COR-L47 (cell line): ENCODE measurements at places on chromosomes 6 and 20.

DNA sequence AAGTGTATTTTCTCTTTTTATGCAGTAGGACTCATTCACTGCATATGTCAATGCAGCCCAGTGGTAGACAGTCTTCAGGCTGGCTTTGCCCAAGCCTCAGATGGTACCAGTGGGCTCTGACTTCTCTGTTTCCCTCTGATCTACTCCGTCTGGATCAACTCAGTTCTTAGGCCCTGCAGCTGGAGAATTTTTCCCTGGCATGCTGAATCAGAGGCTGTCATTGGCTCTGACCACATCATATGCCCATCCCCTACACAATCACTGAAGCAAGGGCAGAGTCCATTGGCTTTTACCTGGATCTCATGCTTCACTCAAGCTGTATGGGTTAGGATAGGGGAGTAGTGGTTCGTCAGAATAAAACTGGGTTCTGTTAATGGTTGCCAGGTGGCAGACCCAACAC is 57.8 kb downstream of the KIZ start:
- DNase-seq: no peak

GRCh38 chr6:147246853-147247635 is 42.8 kb downstream of the STXBP5 start:
- no peak for DNase-seq

DNA sequence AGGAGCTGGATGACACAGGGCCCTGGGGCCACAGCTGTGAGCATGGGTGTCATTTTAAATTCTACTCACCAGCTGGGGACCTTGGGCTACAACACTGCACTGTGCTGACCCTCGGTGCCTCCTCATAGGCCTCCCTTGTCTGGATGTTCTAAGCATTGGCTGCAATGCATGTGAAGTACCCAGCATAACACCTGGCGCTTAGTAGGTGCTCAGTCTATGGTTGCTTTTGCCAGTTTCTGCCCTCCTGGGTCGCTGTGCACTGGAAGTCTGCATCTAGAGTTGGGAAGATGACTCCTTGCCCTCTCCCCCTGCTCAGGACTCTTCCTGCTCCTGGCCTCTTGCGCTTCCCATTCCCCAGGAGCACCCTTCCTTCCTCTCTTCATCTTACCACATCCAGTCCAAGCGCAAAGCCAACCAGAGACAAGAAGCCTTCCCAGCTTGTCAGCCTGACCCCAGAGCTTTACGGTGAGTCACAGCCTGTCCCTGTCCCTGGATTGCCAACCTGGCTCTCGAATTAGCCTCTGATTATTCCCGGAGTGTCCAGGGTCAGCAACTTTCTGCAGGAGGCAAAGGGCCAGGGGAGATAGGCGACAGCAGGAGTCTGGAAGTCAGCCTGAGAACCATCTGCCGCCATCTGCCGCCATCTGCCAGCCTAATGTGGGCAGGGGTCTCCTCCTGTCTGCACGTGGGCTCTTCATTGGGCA is 8.8 kb downstream of the SLC13A3 start:
- DNase-seq: no peak

GRCh38 chr6:142666599-142667185 is 278.3 kb downstream of the HIVEP2 start:
- no peak for DNase-seq

DNA sequence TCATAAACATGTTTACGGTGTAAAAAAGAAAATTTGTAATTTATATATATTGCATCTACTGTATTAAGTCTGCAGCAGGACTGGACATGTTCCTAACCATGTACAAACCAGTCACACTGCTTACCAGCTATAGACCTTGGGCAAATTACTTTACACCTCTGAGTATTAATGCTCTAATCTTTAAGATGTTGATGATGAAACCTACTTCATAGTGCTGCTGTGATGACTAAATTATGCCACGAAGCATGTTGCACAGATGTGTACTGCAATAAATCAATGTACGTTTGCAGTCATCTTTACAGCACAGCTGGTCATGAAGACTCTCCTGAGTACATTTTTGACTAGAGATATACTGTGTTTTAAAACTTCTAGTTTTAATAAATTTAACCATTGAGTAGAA is 42.6 kb downstream of the PRKN start:
- DNase-seq: no peak

DNA sequence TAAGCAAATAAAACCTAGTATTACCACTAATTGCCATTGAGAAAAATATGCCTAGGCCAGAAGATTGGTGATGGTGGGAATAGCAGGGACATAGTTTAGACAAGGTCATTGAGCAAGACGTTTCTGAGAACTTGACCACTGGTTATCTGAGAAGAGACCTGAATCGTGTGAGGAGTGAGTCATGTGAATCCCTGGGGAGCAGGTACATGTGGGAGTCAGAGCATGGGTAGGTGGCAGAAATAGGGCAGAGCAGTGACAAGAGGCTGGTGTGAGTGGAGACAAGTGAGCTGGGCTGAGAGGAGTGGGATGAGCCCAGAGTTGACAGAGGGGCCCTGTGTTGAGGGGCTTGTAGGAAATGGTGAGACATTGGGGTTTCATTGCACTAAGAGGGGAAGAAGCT is 16.4 kb downstream of the MICA start:
- no peak for DNase-seq

GRCh38 chr6:21729431-21729830 is 135.9 kb downstream of the SOX4 start:
- no peak for DNase-seq

DNA sequence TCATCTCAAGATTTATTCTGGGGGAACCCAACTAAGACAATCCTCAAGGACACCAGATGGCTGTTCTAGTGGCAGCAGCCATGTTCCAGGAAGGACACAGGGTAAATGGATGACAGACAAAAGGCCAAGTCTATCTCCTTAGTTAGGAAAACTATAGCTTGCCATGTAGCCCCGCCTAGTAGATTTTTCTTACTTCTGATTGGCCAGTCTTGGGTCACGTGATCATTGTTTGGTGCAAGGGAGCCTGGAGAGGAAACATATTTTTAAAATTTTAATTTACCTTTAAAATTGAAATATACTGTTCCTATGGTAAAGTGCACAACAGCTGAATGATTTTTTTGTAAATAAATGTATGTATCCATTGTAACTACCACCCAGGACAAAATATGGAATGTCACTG is 4.4 kb upstream of the KCNS1 start:
- DNase-seq: no peak

- DNase-seq: no peak
Measured at GRCh38 chr6:1313767-1314503, 2.0 kb downstream of the FOXQ1 start.

DNA sequence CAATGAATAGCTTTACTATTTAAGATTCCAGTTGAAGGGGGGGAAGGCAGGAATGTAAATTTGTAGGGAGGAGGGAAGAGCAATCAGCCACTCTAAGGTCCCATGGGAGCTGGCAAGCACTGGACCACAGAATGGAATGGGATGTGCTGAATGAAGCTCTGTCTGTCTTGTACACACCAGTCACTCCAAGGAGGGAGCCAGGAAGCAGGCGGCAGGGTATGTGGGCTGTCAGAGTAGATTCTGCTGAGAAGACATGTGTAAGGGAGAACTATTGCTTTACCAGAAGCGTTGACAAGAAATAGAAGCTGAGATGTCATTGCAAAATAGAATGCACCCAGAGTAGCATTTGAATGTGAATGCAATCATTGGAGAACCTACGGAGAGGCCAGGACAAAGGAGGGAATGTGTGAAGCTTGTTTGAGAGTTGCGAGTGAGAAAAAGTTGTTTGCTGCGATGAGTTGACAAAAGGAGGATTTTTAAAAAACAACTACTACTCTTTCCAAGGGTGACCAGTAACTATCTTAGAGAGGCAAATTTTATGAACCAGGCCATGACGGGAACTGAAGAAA is 25.2 kb upstream of the PDE7B start:
- DNase-seq: no peak

DNA sequence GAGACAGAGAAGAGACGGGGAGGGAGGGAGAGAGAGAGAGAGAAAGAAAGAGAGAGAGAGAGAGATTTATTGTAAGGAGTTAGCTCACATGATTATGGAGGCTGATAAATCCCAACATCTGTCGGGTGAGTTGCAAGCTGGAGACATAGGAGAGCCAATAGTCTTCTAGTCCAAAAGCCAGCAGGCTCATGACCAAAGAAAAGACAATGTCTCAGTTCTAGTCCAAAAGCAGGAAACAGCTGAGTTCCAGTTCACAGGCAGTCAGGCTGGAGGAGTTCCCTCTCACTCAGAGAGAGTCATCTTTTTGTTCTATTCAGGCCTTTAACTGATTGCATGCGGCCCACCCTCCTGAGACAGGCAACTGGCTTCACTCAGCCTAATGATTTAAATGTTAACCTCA is 416.6 kb downstream of the PREX1 start:
- no peak for DNase-seq

- DNase-seq: no peak
Measured at GRCh38 chr6:116444092-116444491, 17.1 kb upstream of the CALHM6 start.

- no peak for DNase-seq
Measured at GRCh38 chr20:50575865-50576720, 65.9 kb downstream of the PTPN1 start.

DNA sequence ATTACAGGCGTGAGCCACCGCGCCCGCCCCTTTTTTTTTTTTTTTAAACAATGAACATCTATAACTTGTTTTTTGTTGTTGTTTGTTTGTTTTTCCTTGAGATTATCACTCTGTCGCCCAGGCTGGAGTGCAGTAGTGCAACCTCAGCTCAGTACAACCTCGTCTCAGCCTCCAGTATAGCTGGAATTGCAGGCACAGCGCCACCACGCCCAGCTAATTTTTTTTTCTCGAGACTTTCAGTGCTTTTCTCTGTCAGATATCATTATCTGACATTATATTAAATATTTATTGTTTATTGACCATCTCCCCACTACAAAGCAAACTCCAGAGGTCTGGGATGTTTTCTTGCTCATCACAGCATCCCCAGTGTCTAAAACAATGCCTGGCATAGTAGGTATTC is 2.3 kb upstream of the DLK2 start:
- no peak for DNase-seq

DNA sequence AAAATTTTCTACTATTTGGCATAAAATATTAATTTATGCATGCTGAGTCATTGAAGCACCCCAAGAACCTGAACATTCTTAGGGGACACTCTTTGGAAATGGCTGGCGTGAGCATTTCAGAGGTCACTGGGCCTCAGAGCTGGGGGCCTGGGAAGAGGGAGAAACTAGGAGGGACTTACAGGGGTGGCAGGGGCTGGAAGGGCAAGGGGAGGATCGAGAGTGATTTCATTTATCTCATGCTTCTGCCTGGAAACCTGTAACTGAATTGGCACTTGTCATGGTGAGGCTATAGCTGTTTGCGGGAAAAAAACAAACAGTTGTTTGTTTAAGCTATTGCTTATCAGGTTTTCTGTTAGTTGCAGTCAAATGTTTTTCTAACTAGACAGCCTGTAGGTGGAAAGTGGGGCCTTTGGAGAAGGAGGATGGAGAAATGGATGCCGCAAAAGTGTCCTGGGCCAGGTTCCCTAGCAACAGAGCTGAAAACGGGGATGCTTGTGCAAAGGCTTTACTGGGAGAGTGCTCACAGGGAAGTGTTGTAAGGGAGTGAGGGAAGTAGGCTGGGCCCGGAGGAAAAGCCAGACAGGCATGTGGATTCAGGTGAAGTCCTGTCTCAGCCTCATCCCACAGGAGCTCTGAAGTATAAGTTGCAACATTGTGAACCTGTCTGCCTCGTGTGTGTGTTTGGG is 36.4 kb upstream of the KAT14 start:
- no peak for DNase-seq

GRCh38 chr6:35706468-35706867 is 17.8 kb upstream of the FKBP5 start:
- DNase-seq: no peak

- no peak for DNase-seq
Measured at GRCh38 chr6:165746331-165746730, 83.3 kb upstream of the PDE10A start.

DNA sequence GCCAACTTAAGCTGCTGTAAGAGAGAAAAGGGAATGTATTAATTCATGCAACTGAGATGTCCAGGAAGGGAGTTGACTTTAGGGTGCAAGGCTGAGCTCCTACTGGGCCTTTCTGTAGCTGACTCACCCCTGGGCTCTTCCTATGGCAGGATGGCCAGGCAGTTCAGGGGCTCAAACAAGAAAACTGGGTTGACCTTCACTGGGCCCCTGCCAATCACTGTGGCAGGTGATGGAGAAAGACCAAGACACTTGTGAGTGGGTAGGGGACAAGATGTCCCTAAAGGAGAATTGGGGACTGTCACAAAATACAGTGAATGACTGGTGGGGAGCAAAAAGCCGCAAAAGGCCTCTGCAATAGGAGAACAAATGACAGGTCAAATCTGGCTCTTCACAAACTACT is 21.5 kb upstream of the RALGAPA2 start:
- no peak for DNase-seq

GRCh38 chr20:61514396-61514795 is 262.3 kb downstream of the CDH4 start:
- DNase-seq: no peak

GRCh38 chr20:62737271-62737811 is 28.7 kb downstream of the NTSR1 start:
- DNase-seq: no peak

DNA sequence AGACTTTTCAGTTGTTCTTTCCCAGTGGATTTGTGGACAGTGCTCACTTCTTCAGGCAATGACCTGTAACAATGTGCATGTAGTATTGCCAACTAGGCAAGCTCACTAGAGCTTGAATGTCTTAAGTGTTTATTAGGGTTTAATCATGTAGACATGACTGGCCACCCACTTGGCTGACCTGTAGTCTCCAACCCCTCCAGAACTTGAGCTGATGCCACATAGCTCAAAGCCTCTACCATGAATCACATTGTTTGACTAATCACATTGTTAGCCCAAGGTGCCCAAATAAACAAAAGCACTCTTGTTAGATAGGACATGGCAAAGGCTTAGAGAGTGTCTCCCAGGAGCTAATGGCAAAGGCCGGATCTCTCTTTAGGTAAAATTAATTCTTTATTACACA is 272.7 kb downstream of the GRIK2 start:
- peak; percentile 3 for DNase-seq
